ENCODE measurements at places on chromosomes 3 and 15.

GRCh38 chr15:89143503-89144162, 55.4 kb downstream of the ABHD2 start:
- peak; percentile 88 for DNase-seq

- no peak for DNase-seq
Observed at GRCh38 chr3:130737622-130738021, 9.0 kb downstream of the PIK3R4 start.

GRCh38 chr15:88118035-88118434, 138.5 kb downstream of the NTRK3 start:
- no peak for DNase-seq

- DNase-seq, result no peak
Observed at GRCh38 chr3:188209740-188210139, 55.8 kb downstream of the LPP start.

- peak; percentile 28 for DNase-seq
Observed at GRCh38 chr3:53195602-53196574, 34.9 kb downstream of the PRKCD start.

GRCh38 chr15:28017423-28017924, 81.6 kb downstream of the OCA2 start:
- no peak for DNase-seq

DNA sequence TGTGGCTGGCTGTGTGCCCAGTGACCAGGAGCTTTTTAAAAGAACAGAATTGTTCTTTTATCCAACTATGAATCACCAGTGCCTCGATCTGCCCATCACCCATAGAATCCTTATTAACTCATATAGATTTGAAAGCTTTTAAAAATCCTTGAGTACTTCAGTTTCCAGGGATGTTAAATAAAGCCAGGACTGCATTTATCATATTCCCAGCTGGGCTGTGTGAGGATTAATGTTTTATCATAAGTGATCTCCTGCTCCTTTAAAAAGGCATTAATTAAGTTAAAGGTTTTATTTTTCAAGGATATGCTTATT, 234.0 kb downstream of the MYRIP start:
- DNase-seq, result peak; percentile 85

GRCh38 chr3:114214542-114215341, 22.6 kb downstream of the ZNF80 start:
- DNase-seq, result no peak

DNA sequence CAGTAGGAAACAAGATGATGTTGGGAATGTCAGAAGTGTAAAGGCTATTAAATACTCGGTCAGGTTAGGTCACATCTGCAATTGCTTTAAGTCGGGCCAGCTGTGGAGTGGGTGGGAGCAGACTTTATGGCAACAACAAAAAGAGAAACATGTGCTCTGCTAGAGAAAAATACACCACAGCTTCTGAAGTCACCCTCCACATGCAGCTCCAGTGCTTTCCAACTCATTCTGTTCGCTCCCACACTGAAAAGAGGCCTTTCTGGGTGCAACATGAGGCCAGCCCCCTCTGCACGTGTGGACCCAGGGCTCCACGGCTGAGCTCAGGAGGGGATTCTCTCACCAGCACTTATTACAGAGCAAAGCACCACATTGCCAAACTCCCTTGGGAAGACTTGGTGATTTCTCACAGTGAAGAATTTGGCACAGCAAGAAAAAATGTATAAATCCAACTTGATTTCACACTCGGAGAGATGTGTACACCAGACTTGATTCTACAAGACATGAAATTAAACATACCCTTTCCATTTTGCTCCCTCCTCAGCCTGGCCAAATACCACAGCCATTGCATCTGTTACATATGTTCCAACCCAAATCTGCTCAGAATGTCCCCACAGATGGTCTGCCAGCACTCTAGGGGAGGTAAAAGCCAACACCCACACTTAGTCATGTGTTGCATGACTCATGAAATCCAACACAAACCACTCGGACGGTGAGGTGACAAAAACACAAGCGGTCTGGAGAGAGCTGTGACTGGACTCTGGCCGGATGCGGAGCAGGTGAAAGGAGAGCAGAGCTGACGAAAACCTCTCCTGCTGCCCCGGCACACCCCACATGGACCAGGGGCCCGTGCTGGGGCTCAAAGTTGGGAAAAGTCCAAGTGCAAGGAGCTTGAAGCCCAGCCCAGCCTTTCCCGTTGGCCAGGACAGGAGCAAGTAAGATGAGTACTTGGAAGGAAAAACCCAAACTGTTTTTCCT, 74.6 kb downstream of the ITGB5 start:
- peak; percentile 9 for DNase-seq

DNA sequence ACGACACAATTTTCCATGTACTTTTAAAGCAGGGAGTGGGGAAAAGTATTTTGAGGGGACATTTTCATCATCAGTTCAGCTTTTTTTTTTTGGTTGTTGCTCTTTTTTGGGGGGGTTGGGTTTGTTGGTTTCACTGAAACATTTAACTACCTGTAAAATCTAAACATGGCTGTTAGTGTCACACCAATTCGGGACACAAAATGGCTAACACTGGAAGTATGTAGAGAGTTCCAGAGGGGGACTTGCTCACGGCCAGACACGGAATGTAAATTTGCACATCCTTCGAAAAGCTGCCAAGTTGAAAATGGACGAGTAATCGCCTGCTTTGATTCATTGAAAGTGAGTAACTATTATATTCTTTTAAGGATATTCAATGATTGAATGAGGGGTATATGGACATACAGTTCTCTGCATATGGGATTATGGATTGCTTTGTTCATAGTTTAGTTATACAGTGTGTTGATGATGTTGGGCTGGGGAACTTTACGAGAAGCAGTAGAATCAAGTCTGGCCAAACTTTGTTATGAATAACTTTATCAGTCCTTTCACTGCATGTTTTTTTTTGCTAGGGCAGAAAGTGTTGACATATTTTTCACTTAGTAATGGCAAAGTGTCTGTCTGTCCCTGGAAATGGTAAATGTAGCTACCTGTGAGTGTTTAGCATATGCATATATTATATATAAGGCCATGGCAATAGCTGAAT, 31.5 kb downstream of the MBNL1 start:
- no peak for DNase-seq

DNA sequence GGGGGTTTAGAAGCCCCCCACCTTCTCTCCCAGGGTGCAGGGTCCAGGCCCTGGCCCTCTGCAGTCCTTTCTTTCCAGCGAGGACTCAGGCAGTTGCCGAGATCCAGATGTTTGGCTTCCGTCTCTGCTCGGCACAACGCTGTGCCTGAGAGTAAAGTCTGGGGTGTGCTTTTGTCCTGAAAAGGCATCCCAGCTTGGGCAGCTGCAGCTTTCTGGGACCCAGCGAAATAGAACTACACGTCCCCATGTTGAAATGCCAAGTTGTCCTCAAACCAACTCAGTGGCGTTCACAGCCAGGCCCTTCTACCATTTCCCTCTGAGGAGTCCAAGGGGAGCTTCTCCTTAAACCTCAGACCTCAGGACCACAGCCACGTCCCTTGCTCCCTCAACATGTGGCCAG, 23.1 kb downstream of the FGD5 start:
- DNase-seq, result no peak

GRCh38 chr3:126292318-126293070, 64.7 kb downstream of the KLF15 start:
- DNase-seq, result no peak

GRCh38 chr3:113614402-113614801, 82.0 kb downstream of the USF3 start:
- no peak for DNase-seq

GRCh38 chr3:50430191-50430590, 70.9 kb upstream of the TMEM115 start:
- no peak for DNase-seq

DNA sequence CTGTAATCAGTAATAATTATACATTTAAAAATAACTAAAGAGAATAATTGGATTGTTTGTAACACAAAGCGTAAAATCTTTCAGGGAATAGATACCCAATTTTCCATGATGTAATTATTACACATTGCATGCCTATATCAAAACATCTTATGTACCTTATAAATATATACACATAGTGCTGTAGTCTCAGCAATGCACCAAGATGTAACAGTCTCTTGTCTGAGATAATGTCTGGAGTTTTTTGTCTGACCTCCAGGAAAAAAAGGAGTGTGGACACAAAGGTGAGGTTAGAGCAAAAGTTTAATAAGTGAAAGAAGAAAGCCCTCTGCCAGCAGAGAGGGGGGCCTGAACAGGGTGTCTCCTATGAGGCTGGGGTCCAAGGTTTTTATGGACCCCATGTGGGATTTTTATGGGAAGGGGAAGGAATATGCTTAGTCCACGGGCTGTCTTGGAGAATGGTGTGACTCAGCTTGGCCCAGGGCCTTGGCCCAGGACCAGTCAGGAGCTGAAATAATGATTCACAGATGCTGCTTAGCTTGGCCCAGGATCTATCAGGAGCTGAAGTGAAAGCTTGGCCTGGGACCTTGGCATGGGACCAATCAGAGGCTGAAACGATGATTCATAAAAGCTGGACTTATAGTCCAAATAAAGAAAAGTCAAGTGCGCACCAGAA, 545.0 kb downstream of the ZPLD1 start:
- peak; percentile 46 for DNase-seq

GRCh38 chr15:57031605-57032004, 113.2 kb downstream of the TCF12 start:
- peak; percentile 64 for DNase-seq

DNA sequence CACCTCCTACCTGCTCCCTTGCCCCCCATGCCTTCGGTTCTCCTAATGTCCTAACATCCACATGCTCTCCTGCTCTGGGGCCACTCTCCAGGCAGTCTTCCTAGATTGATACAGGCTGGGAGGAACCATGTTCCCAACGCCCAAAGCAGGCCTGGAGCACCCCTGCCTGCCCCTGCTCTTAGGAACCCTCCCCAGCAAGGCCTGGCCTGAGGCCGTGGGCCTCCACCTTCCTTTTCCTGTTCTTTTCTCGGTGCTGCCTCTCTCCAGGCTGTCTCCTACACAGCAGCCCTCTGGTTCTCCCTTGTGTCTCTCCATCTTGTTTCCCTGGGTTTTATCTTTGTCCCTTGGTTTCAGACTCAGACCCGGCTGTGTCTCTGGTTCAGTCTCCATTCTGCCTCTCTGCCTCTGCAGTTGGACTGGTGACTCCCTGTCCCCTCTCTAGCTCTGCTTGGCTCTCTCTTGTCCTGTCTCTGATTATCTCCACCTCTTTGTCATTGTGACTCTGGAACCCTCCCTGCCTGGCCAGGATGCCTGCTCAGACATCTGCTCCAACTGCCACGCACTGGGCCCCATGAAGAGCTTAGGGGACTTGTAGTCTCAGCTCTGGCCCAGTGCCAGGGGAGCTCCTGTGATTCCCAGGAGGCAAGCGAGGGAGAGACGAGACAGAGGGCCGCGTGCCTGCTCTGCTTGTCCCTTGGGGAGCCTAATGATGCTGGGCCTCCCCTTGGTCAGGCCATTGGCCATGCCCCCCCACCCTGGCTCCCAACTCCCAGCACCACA, 26.0 kb upstream of the RPL29 start:
- no peak for DNase-seq

DNA sequence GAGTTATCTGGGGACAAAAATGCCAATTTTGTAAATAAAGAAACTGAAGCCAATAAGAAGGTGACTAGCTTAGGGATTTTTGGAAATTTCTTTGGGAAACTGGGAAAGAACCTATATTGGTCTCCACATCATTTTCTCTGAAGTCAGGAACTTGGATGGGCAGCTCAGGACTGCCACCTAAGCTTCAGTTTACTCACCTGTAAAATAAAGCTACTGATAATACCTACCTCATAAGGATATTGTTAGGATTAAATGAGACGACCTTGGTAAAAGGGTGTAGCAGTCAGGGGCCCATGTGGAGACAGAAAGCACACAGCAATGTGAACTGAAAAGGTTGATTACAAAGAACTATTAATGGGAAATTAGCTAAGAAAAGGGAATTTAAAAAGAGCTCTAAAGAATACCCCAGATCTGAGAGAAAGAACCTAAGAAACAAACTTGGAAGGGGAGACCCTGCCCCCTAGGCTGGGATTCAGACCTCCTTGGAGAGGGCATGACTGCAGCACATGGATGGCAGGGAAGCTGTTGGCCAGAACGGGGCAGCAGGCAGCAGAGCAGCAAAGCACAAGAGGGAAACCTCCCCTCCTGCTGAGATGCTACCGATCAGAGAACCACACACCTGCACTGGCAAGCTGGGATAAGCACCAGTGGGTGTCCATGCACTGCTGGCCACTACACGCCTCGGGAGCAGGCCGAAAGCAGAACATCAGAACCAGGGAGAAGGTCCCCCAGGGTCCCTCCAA, 83.7 kb upstream of the THBS1 start:
- DNase-seq, result no peak

- peak; percentile 88 for DNase-seq
Observed at GRCh38 chr3:141680620-141681389, 57.3 kb upstream of the RNF7 start.

Measured in endothelial cell of umbilical vein (primary cell).